ENCODE measurements at places on chromosomes 4 and X. TPM values are rescaled to one million over a fixed set of nuclear protein-coding genes. Genes with fewer than 3 reads are reported as not detected.

Gene CHRNA9
- total RNA-seq, result not detected

Gene TXK
- total RNA-seq, result not detected

Gene LRAT
- not detected for total RNA-seq

Gene RASL11B
- 0.28 TPM for total RNA-seq

Gene TLR8
- not detected for total RNA-seq

Gene ANK2
- total RNA-seq, result 50.2 TPM

Gene PNMA6A
- 2.8 TPM for total RNA-seq

Gene TENM3
- 4.8 TPM for total RNA-seq

Gene SSX3
- total RNA-seq, result not detected

Gene CAPN6
- under 0.01 TPM for total RNA-seq

All from regular cardiac myocyte (primary cell).